Ascending aorta (tissue), 2 donors: ENCODE measurements at places on chromosomes 1 and 21.

DNA sequence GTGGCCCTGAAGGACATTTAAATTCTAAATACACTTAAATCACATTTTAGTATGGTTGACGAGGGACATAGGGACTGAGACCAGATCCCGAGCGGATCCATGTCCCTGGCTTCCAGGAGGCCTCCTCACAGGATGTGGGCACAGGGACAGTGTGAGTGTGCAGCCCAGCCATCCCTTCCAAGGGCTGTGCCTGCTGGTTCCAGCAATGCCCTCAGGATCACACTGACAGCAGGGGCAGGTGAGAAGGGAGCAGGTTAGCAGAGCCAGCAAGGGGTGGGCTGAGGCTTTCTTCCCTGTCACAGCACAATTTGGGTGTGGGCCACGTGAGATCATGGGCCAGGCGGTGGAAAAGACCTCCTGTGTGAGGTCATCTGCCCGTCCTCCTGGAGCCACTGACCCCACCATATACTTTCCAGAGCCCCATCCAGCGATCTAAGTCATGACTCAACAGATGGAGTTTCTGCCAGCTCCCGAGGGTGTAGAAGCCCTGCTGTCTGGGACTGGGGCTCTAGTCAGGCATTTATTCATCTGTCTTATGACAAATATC is 37.0 kb upstream of the PRSS38 start:
- DNase-seq, result peak; percentile 42

DNA sequence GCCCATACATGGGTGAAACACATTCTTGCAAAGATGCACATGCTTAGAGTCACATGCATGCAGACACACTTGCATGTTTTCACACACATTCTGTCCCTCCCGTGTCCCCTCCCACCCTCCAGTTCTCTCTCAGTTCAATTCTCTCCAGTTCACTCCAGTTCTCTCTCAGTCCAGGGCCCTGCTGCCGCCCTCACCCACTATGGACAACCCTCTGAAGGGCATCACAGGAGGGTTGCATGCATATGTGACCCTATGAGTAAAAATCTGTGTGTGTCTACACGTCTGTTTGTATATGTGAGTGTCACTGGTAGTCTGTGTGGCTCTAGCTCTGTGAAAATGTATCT is 21.8 kb upstream of the ADGRB2 start:
- no peak for DNase-seq

DNA sequence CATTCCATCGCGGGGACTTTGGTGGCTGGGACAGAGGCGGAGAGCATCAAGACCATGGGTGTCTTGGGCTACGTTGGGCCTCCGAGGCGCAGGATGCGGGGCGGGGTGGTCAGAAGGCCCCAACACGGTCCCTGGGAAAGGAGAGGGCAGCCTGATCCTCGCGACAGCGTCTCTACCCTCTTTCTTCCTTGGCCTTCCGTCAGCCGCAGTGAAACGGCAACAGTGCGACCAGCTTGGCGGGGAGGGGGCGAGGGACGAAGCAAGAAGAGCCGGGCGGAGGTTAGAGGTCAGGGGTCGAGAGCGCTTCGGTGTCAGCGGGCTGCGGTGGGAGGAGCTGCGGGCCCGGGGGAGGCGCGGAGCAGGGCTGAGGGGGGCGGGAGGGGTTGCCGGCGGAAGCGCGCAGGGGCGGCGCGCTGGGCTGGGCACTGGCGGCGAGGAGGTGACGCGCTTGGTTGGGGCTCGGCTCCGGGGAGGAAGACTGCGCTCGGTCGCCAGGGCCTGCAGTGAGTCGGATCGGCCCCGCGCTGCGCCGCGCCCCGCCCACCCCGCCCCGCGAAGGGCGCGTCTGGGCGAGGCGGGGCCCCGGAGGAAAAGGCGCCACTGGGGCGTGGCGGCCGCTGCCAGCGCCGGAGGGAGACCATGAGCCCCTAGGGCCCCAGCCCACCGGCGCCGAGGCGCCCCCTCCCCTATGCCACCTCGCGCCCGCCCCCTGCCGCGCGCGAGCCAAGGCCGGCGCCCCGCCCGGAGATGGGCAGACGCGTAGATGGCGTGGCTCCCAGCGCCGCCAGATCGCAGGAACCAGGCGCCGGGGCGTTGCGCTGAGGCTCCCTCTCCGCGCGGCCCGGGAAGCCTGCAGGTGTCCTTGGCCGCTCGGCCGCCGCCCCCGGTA is at the start of gene KCNC4:
KCNC4 (plus strand) TSS at position 600 of the 889 bp plus-strand sequence. CDS start 1,186 bp downstream, outside the sequence.
- DNase-seq, result peak; percentile 50

GRCh38 chr1:99465176-99465900 is 180.6 kb upstream of the PALMD start:
- DNase-seq, result no peak

- DNase-seq, result no peak
These were observed 17.1 kb downstream of the ZNF281 start for GRCh38 chr1:200392625-200393185.

DNA sequence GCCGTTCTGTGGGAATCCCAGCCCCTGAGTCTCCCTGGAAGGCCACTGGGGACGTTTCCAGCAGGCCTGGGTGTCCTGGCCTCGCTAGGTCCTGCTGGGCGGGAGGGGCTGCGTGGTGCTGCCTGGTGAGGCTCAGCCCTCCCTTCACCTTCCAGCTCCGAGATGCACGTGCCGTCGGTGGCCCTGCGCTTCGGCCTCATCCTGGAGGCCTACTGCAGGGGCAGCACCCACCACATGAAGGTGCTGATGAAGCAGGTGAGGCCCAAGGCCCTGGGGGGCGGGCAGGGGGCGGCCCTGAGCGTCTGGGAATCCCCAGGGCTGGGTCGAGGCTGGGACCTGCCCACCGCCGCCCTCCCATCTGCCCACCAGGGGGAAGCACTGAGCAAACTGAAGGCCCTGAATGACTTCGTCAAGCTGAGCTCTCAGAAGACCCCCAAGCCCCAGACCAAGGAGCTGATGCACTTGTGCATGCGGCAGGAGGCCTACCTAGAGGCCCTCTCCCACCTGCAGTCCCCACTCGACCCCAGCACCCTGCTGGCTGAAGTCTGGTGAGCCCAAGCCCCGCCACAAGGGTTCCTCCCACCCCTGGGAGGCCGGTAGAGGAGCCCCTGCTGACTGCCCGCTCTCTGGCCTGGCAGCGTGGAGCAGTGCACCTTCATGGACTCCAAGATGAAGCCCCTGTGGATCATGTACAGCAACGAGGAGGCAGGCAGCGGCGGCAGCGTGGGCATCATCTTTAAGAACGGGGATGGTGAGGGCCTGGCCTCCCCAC is 70.3 kb downstream of the PIK3CD start:
- no peak for DNase-seq
